ENCODE measurements at places on chromosomes 7 and 10. TPM values are rescaled to one million over a fixed set of nuclear protein-coding genes. Genes with fewer than 3 reads are reported as not detected.

DNA sequence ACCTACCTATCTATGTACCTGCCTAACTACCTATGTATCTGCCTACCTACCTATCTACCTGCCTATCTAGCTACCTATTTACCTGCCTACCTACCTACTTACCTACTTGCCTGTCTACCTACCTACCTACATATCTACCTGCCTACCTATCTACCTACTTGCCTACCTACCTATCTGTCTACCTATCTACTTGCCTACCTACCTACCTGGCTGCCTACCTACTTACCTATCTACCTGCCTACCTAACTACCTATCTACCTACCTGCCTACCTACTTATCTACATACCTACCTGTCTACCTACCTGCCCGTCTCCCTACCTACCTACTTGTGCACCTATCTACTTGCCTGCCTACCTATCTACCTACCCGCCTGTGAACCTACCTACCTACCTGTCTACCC is 68.7 kb upstream of the NPTX2 start:
- DNase-seq: no peak

DNA sequence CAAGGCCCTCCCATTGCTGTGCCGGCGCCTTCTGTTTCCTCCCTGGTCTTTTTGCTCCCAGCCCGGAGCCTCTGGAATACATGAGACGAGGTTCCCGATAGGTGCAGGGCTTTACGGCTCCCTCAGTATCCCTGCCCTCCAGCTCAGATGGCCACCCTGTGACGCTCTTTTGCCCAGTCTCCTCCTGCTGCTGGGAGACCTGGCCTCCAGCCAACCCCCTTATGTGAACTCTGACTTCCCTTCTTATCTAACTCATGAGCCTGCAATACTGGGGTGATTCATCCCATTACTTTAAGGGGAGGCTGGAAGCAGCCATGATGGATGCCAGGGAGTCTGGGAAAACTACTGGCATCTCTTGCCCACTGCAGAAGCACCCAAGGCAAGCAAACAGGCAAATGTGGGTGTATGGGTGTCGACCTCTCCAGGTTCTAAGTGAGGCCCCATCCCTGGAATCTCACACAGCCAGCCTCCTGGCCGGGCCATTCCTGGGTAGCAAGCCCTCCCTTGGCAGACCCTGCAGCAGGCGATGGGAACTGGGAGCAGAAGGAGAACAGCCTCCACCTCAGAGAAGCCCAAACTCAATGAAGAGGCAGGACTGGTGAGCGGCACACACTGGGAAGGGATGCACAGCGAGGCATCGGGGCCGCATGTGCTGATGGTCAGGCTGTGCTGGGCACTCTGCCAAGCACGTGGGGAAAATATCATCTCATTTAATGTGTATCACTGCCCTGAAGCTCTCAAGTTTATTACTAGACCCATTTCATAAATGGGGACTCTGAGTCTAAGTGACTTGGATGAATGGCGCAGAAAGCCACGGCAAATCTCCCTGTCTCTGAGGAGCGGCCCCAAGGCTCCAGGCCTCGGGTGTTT is 97.5 kb downstream of the FAM53B start:
- DNase-seq: peak; percentile 71

DNA sequence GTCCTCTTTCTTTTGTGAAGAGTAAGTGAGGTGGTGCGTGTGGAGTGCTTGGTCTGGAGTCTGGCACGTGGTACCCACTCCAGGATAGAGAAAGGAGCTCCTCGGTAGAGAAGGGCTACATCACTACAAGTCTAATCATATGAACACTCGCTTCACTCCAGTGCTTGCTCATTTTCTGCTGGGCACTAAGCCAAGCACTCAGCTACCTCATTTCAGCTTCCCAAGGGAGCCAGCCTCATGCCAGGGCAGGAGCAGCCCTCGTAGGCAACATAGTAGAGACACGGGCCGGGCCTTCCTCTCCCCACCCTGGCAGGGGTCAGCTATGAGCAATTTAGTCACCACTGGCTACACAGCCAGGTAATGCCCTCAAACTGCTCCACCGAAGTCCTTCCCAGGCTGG is 11.4 kb upstream of the HSPA12A start:
- DNase-seq: peak; percentile 28

DNA sequence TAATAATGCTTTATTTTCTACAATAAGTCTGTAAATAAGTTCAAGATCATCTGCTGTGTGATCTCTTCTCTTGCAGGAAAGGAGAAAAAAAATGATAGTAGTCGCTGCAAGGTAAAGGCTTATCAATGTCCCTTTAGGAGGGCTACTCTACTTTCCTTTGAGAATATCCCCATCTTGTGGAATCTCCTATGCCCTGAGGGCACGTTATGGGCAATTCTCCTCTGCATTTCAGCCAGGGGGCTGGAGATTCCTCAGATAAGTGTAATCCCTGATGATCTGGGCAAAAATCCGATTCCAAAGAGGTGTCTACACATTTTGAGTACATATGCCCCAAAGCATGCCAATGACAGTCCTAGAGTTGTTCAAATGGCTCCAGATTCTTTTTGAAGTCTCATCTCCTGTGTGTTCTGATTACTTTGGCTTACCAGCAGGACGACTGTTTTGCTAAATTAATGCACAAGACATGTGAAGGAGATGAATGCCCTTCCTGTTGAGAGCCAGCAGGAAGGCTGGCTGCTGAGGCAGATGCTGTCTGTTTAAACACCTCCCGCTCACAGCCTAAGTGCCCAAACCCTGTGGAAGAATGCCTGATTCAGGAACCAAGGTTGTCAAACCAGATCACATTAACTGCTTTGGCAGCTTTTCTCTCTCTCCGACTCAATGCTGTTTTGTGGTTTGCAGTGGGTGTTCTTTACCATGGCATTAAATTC is 171.2 kb upstream of the COL1A2 start:
- peak; percentile 68 for DNase-seq

CDHR1 gene
- not detected for total RNA-seq

RARRES2 gene
- total RNA-seq: 1.7 TPM
